ENCODE measurements at places on chromosomes 4 and X. TPM values are rescaled to one million over a fixed set of nuclear protein-coding genes. Genes with fewer than 3 reads are reported as not detected.

The VCX3A gene
- total RNA-seq = not detected

The TEX13B gene
- not detected for total RNA-seq

The SYAP1 gene
- 31.3 TPM for total RNA-seq

The KLHL15 gene
- 6.3 TPM for total RNA-seq

The TMPRSS11B gene
- not detected for total RNA-seq

The EREG gene
- 0.37 TPM for total RNA-seq

The ARL9 gene
- total RNA-seq = 0.32 TPM

The CT47B1 gene
- not detected for total RNA-seq

The TMEM255A gene
- total RNA-seq = 1.6 TPM

The AFF2 gene
- 3.5 TPM for total RNA-seq

The TMEM156 gene
- 0.29 TPM for total RNA-seq

The MAPK10 gene
- 13.6 TPM for total RNA-seq

The SLC9A7 gene
- total RNA-seq = 1.9 TPM

The USP17L10 gene
- total RNA-seq = not detected

The PAGE2 gene
- not detected for total RNA-seq

The ALAS2 gene
- total RNA-seq = 4.7 TPM

The NAP1L3 gene
- total RNA-seq = 10.7 TPM

The SMAD1 gene
- total RNA-seq = 18.5 TPM

The LRP2BP gene
- total RNA-seq = 1.2 TPM

The SYN1 gene
- total RNA-seq = 1.2 TPM

The SOD3 gene
- total RNA-seq = 415 TPM

The STAP1 gene
- total RNA-seq = 0.38 TPM

The DRP2 gene
- total RNA-seq = 0.65 TPM

The FATE1 gene
- total RNA-seq = not detected

The RAB33A gene
- 12.7 TPM for total RNA-seq

The ART3 gene
- total RNA-seq = 0.37 TPM

The ACSL1 gene
- total RNA-seq = 92.4 TPM

The CYBB gene
- 67.5 TPM for total RNA-seq

The GRIPAP1 gene
- total RNA-seq = 27.6 TPM

The GLRA2 gene
- not detected for total RNA-seq

The KLF8 gene
- 20.5 TPM for total RNA-seq

The GIMD1 gene
- total RNA-seq = not detected

The TLR10 gene
- 0.38 TPM for total RNA-seq

The CSN1S1 gene
- total RNA-seq = not detected

The CPZ gene
- total RNA-seq = 15.6 TPM

The XAGE1B gene
- not detected for total RNA-seq

The PLXNB3 gene
- total RNA-seq = 19.1 TPM

The SH3RF1 gene
- 13.8 TPM for total RNA-seq

The NXF2 gene
- total RNA-seq = not detected

The FGB gene
- 1.5 TPM for total RNA-seq
